ENCODE measurements at places on chromosomes 12 and 14. TPM values are rescaled to one million over a fixed set of nuclear protein-coding genes. Genes with fewer than 3 reads are reported as not detected.

The ASIC1 gene
- 1.0 TPM for total RNA-seq

DNA sequence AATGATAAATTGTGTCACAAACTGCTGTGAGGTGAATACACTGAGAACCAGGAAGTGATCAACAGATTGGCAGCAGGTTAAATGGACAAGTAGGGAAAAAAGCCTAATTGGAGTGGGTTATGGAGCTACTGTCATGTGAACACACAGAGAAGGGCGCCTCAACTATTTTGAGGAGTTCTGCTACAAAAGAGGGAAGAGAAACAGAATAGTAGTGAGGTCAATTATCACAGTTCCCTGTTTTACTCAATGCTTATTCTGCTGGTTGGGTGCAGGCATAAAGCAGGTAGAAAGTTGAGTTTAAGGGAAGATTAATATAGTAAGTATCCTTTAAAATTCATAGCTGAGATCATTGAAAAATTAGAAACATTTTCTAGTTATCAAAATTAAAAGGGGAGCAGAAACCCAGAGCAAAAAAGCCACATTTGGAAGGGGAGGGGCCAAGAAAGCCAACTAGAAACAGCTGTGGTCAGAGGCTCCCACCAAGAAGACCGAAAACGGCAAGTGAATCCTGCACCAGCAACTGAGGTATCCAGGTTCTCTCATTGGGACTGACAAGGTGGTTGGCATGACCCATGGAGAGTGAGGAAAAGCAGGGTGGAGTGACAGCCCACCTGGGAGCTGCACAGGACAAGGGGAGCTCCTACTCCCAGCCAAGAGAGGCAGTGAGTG, 105.7 kb downstream of the ZC3H14 start:
- no peak for DNase-seq

- no peak for DNase-seq
Observed at GRCh38 chr12:111100003-111100402, 179.6 kb upstream of the MYL2 start.

GRCh38 chr14:102079700-102079979, 7.2 kb downstream of the HSP90AA1 start:
- DNase-seq, result peak; percentile 32

GRCh38 chr12:28132398-28132797, 57.9 kb upstream of the CCDC91 start:
- no peak for DNase-seq

GRCh38 chr14:66920196-66920595, 269.0 kb upstream of the GARIN2 start:
- no peak for DNase-seq
